K562 (cell line): ENCODE measurements at places on chromosomes 6 and 20. TPM values are rescaled to one million over a fixed set of nuclear protein-coding genes. Genes with fewer than 3 reads are reported as not detected.

- no peak for DNase-seq
Measured at GRCh38 chr6:157203764-157204163, 119.6 kb downstream of the TMEM242 start.

DNA sequence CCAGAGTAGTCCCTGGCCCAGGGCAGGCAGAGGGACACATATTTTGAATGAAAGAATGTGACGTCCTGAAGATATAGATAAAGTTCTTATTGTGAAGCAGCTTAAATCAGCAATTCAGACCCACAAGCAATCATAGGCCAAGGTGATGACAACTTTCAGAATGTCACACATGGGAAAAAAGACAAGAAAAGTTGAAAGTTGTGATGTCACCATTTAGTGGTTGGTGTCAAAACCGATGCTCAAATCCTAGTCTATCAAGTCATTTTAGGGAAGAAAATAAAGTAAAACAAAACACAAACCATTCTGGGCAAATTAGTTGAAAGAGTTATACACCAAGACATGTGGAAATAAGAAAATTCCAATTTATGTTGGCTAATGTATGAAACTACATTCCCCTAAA lies 710.8 kb downstream of the DOK5 start:
- no peak for DNase-seq

GRCh38 chr6:161549977-161550655 lies 276.3 kb upstream of the AGPAT4 start:
- peak; percentile 19 for DNase-seq

Gene SLC17A3
- not detected in 2 replicates for polyA plus RNA-seq

Gene TSBP1
- not detected in 2 replicates for polyA plus RNA-seq

- DNase-seq = no peak
Measured at GRCh38 chr6:86581833-86582232, 355.5 kb upstream of the HTR1E start.

- no peak for DNase-seq
Measured at GRCh38 chr6:134171517-134171916, 119.1 kb upstream of the SLC2A12 start.
